ENCODE measurements at places on chromosomes 13 and 19. TPM values are rescaled to one million over a fixed set of nuclear protein-coding genes. Genes with fewer than 3 reads are reported as not detected.

GAS6 gene
- 175 TPM for total RNA-seq

TPTE2 gene
- not detected for total RNA-seq

ZNF677 gene
- 22.2 TPM for total RNA-seq

PNKP gene
- 54.5 TPM for total RNA-seq

OR1M1 gene
- total RNA-seq, result not detected

TGDS gene
- total RNA-seq, result 6.0 TPM

- no peak for DNase-seq
These were observed 8.8 kb downstream of the ATP4B start for GRCh38 chr13:113649212-113649611.

GRCh38 chr13:96796091-96796633 is 198.1 kb downstream of the OXGR1 start:
- no peak for DNase-seq

DNA sequence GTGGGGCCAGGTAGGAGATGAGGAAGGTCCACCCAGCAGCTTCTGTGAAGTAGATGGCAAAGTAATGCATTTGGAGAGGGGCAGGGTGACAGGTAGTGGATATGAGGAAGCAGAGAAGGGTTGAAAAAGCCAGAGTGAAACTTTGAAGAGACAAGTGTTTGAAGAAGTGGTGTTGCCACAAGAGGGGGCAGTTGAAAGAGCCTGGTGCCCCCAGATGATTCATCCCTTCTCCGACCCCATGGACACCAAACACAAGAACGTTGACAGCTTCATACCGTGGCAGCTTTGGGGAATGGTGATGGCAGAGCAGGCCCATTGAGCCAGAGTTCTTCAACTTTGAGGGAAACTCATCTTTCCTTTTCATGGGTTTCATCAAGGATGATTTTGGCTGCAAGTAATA is 19.9 kb downstream of the IFNL3 start:
- no peak for DNase-seq

DNA sequence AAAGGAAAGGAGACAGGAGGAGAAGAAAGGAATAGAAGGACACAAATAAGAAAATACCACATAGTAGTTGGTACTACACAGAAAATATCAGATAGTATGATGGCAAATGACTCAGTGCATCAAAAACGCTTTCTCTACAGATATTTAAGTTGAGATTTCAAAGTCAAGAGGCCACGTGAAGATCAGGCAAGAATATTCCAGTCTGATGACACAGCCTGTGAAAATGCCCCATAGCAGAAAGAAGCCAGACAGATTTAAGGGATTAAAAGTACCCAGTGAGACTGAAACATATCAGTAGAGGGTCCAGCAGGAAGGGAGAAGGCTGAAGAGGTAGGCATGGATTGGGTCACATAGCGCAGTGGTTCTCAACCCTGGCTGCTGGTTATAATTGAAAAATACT is 113.7 kb downstream of the VWA8 start:
- no peak for DNase-seq

GRCh38 chr19:18790566-18791314 is at the start of gene COMP:
TSS of gene COMP (minus strand) at chr19:18791305. CDS start at chr19:18791269, 36 bp downstream.
- no peak for DNase-seq
